Stimulated activated CD4-positive, alpha-beta T cell treated with anti-CD3 and anti-CD28 coated beads, Interleukin-15, amount 100 ng/mL, for 48 hours (primary cell): ENCODE measurements at places on chromosomes 7 and 10.

GRCh38 chr7:138727336-138728099 is 26.4 kb upstream of the SVOPL start:
- DNase-seq = no peak

- DNase-seq = no peak
Observed at GRCh38 chr7:28832669-28833068, 125.5 kb downstream of the TRIL start.

DNA sequence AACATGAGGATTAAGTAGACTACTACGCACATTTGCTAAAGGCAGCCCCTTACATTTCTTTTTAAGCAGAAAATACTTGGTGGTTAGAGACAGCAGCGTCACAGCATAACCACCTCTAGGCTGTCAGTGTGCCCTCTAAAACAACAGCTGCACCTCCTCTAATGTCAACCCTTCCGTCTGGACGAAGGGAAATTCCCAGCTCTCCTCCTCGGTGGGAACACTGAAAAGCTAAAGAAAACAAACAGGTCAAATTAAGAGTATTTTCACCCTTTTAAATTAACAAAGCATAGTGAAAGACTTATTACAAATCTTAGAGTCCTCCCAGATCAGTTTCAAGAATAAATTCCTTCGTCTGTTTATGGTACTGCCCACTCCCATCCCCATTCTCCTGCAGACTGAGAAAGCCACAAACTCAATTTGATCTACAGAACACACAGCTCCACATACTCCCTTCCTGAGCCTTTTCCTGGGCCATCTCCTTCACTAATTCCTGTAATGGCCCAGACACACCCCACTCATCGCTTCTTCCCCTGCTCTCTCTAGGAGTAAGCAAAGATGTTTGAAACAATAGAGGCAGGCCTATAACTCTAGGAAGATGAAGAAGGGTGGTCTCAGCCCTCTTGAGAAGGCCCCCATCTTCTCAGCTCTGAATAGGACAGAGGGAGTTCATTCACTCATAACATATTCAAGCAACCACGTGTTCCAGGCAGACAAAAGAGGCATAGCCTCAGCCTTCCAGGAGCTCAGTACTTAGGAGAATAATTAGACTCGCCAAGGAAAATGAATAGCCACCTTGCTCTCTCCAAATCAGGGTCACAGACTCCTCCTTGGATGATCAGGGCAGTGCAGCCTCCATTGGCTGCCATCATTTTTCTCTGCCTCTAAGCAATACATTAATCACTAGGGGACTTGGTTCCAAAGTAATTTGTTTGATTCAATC is 47.5 kb upstream of the HNRNPH3 start:
- DNase-seq = no peak

DNA sequence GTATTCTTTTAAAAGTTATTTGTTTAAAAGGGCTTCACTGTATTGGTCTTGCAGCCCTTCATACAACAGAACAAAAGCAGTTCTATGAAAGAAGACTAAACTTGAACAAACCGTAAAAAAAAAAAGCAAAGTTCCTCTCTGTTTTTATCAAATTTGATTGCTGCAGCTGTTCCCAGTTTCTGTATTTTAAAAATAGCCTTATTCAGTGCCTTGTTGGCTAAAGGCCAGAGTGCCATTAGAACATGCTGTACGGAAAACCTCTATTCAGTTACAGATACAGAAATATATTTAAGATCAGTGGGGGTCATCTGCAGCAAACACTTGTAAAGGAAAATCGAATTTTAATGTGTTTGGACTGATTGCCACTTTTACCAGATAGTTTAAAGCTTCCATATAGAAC is 207.8 kb upstream of the ETV1 start:
- DNase-seq = no peak

DNA sequence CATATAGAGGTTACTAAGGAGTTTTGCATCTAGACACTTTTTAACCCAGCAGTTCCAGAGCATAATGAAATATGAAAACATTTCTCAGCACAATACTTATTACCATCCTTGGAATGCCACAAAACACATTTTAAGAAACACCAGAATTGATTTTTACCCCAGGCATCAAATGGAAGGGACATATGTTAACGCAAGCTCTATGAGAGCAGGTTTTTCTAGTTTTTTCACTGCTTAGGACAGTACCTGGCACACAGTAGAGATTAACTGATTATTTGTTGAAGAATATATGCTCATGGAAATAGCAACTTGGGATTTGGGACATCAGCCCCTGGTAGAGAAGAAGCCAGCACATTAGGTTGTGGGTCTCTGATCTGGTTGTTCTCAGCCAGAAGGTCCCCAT is 67.0 kb upstream of the ARID5B start:
- no peak for DNase-seq

DNA sequence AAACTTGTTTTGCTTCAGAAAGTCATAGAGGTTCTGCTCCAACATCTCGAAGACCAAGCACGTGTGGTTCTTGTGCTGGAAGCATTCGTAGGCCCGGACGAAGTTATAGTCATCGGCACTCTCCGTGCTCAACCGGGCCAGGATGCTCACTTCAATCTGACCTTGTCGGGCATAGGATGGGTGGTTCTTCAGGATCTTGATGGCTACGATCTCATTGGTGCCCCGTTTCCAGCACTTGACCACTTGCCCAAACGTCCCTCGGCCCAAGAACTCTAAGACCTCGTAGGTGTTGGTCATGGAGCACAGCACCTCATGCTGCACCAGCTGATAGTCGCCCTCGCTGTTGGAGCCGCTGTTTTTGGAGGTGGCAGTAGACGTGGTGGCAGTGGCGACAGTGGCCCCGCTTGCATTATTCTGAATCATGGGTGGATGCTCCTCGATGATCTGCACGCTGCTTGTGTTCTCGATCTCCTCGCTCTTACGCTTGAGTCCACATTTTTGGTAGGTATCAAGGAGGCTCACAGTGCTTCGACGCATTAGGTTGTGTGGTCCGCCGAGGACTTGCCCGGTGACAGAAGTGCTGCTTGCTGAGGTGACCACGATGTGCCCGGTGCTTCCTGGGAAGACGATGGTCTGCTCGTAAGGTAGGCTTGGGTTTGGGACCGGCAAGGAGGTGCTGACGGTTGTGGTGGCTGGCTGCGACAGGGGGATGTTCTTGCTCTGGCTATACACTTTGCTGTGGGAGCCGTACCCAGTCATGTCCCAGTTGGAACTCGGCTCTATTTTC is 61.4 kb downstream of the HIPK2 start:
- DNase-seq = no peak

- no peak for DNase-seq
Observed at GRCh38 chr10:126060261-126060931, 164.0 kb downstream of the FANK1 start.

DNA sequence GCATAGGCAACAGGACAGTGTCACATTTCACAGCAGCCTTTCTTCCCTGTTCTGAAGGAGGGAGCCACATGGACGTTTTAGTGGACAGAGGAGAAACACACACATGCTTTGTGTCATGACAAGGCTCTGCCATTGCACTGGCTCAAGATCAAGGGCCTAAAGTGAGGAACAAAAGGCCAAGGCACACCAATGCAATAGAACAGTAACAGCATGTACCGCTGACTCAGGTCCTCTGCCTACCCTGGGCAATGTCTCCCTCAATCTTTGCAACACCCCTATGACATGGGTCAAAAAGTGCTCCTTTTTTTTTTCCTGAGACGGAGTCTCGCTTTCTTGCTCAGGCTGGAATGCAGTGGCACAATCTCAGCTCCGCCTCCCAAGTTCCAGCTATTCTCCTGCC is 57.8 kb upstream of the SDK1 start:
- no peak for DNase-seq

- DNase-seq = no peak
Observed at GRCh38 chr7:68484731-68485130, 1113.5 kb upstream of the AUTS2 start.

DNA sequence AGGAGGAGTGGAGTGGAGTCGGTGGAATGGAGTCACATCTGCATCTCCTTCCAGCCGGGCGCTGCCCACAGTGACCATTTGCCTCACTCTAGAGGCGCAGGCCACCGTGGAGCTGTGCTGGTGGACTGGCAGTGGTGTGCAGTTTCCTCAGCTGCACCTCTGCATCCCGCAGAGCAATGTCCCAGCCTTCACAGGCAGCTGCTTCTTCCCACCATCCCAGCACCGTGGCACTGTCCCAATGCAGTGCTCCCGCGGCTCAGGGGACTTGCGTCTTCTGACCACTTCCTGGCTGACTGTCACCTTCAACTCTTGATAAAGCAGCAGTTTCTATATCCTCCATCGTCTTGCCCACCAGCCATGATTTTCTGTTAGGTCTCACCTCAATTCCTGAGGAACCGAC is 90.3 kb upstream of the SFMBT2 start:
- DNase-seq = no peak

- DNase-seq = no peak
Observed at GRCh38 chr10:84392181-84392580, 63.8 kb downstream of the CCSER2 start.

DNA sequence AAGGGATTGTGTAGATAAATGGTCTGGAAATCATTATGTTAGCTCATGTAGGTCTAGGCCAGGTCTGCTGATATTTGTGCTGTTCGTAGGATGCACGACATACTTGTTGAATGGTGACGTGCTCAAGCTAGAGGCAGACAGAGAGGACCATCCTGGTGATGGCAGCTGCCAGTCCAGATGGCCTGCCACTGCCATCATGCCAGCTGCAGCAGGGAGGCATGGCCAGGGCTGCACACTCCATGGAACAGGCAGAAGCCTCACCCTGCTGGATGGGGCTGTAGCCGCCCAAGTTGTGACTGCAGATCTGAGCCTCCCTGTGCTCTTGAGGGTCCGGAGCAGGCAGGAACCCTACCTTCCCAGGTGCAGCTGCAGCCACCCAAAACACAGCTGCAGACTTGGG is 80.3 kb downstream of the SPDYE5 start:
- DNase-seq = no peak

- DNase-seq = no peak
Observed at GRCh38 chr10:44897049-44897448, 14.1 kb upstream of the TMEM72 start.

DNA sequence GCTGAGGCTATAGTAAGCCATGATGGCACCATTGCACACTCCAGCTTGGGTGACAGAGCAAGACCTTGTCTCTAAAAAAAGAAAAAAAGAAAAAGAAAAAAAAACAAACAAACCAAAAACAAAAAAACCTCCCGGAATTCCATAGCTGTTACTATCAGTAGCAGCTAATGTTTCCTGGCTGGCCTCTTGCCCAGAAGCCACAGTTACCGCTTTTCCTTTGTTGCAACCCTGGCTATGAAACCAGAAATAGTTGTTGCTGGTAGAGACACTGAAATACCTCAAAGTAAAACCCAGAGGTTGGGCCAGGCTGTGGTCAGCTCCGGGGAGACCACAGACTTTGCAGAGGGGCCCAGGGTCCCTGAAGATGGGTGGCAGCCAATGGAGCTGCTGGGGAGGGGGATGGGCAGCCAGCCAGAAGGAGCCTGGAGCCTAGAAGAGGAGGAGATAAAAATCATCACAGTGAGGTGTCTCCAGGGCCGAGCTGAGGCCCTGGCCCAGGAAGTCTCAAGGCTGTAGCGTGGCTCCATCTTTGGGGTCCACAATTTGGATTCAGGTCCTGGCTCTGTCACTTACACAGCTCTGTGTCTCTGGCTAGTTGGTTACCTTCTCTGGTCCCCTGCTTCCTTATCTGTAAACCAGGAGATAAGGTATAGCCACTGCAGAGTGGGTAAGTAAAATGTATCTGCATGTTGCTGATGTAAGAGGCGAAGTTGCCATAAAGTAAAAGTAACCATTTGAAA is 3.4 kb upstream of the CHST12 start:
- no peak for DNase-seq

GRCh38 chr10:57968328-57969016 is 299.2 kb downstream of the IPMK start:
- no peak for DNase-seq

DNA sequence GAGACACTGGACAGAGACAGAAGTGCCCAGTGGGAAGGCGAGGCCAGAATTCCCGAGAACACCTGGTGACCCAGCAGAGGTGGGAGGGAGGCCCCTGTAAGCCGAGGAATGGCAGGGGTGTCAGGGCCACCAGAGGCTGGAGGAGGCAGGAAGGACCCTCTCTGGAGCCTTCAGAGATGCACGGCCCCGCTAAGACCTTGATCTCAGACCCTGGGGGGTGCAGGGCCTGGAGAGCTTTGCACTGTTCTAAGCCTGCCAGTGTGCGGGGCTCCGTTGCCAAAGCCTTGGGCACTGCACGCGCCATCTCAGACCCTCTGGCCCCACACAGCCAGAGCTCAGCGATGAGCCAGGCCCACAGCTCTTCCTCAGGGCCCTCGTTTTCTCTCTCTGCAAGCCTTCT is 557.1 kb downstream of the PTPRN2 start:
- DNase-seq = no peak

DNA sequence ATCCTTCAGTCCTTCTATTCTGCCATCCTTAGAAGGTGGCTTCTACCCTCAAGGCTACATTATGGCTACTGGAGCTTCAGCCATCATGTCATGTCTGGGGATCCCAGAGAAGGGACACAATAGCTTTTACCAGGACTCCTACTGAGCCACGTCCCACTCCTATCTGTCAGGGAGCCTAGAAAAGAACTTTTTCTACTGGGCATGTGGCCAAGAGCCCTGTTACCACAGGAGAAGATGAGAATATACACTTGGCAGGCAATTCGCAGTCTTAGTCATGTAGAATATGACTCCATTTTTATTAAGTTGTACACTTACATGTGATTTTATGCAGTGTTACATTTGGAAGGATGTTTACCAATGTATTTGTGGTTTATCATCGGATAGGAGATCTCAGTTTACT is 64.6 kb upstream of the KCNMA1 start:
- no peak for DNase-seq

DNA sequence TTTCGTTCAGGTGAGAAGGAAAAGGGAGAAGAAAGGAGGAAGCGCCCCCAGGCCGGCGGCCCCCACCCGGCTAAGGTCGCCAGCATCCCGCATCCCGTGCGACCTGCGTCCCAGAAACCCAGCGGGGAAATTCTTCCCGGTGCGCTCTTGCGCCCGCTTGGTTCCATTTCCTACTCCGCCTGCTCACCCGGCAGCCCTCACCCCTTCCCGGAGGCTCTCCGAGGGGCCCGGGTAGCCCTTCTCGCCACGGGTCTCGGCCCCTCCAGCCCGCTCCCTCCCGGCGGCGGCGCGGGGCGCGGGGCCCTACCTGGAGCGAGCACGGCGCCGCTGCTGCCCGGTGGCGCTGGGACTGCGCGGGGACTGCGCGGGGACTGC is at the start of gene PRKCQ:
PRKCQ (minus strand) TSS at position 373 of the 375 bp plus-strand sequence. CDS start 65,141 bp downstream, outside the sequence.
- no peak for DNase-seq

GRCh38 chr7:104979167-104979841 is 34.7 kb upstream of the KMT2E start:
- no peak for DNase-seq

DNA sequence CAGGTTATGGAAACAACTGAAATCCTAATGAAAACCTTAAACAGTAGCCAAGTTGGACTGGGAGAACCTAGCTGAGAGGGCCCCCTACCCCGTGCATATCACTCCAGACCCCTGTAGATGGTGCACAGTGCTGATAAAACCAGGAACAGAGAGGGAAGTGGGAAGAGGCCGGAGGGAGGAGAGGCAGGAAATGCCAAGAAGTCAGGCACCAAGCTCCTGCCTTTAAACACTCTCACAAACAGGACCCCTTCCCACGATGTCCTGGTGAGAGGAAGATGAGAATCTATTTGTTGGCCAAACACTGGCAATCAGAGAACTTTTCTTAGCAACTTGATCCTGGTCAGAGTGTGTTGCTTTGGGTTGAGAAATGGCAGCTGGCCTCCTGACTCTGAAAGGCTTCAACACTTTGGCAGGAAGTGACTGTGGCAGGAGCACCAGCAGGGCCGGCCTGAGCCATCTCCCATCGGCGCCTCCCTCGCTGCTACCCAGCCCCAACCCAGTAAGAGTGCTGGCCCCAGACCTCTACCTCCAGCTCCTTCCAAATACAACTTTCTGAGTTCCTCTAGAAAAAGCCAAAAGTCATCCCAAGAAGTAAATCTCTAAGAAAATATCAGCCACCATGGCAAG is 39.5 kb downstream of the GSDME start:
- DNase-seq = no peak

- DNase-seq = no peak
Observed at GRCh38 chr10:71708301-71708703, 11.3 kb downstream of the C10orf105 start.
